ENCODE measurements at places on chromosomes 7 and 10.

DNA sequence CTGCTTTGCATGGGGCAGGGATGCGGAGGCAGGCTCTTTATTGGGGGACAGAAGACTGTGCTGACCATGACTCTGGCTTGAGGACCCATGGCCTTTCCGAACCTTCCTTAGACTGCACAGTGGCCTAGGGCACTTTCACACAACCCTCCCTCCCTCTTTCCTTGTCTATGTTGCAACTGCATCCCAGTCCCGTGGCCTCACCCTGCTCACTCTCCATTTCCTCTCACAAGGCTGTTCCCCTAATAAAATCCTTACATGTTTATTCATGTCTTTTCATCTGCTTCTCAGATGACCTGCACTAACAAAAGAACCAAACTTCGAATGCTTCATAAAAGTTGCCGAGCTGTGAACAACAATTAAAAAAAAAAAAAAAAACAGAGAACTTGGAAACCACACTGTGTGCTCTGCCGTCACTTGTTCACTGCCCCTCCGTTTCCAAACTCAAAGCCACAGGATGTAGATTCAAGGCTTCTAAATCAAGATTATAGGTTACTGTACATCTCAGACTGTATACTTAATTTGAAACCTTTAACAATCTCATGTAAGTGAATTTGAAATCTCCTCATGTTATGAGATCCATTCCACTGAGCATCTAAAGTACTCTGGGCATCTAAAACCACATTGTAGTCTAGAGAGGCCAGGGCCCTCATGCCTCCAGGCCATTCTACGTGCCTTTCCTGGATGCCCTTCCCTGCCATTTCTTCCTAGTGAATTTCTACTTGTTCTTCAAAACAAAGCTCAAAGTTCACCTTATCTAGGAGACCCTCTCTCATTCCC lies 265.9 kb downstream of the SNX13 start:
- DNase-seq, result no peak

GRCh38 chr7:74025146-74025545 lies 2.8 kb upstream of the ELN start:
- no peak for DNase-seq

DNA sequence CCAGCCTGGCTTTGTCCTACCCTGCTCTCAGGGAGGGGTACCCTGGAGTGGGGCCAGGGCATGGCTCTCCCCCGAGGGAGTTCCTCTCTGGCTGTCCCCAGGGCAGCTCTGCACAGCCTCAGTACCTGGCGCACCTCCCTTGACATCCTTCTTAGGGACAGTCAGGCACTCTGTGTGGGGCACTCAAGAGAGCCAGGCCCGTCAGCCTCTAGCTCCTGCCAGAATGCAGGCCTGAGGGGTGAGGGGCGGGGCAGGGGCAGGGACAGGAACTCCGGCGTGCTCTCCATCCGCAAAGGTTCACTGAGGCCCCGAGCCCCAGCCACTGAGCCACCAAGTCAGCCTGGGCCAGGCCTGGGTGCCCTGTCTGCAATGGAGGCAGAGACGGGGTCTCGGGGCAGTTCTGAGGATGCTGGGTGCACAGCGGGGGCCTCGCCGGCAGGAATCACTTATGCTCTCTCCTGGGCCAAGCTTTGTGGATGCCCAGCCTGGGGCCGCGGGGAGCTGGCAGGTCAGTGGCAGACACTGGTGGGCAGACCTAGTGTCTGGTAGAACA lies 10.1 kb downstream of the LIMK1 start:
- no peak for DNase-seq

- DNase-seq, result no peak
These were observed 90.8 kb downstream of the EGFR start for GRCh38 chr7:55109404-55110167.

- DNase-seq, result no peak
These were observed 99.5 kb upstream of the TNRC18 start for GRCh38 chr7:5523052-5523711.

- DNase-seq, result no peak
These were observed 38.1 kb downstream of the RASGEF1A start for GRCh38 chr10:43228783-43229207.

GRCh38 chr10:28925121-28925663 lies 247.9 kb downstream of the BAMBI start:
- no peak for DNase-seq

GRCh38 chr7:33062023-33062781 lies at the start of gene NT5C3A:
Gene NT5C3A, minus strand, starts transcription at chr7:33062776. Its CDS starts 71 bp downstream, at chr7:33062705.
- peak; percentile 13 for DNase-seq

- no peak for DNase-seq
These were observed 97.9 kb downstream of the NKX6-2 start for GRCh38 chr10:132687893-132688579.

DNA sequence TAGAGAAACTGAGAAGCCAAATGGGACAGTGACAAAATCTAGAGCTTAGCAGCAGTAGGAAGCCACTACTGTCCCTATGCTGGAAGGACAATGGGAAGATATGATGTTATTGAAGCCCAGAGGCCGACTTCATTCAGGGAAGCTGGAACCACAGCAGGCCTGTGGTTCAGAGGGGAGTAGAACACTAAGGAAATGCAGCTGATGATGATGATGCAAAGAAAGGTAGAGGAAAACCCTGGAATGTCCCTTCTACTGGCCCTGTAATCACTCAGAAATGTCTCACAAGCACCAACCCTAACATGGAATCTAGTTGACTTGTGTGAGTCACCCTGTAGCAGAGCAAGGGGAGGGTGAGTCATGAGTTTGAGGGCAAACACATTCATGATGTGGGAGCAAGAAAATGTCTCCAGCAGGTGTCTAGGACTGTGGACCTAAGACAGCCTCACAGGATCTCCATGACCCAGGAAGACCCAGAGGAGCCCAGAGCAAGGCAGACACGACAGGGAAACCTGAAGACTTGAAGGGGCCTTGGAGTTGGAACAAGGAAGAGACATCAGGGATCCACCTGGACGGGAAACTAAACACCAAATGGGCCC lies 37.0 kb upstream of the LRRC17 start:
- peak; percentile 44 for DNase-seq

- DNase-seq, result no peak
These were observed 453.2 kb upstream of the GALNT17 start for GRCh38 chr7:70678621-70679251.

- DNase-seq, result no peak
These were observed 41.0 kb downstream of the UBE2H start for GRCh38 chr7:129911790-129912189.

GRCh38 chr10:108439397-108439796 lies 1274.9 kb upstream of the SORCS1 start:
- no peak for DNase-seq

DNA sequence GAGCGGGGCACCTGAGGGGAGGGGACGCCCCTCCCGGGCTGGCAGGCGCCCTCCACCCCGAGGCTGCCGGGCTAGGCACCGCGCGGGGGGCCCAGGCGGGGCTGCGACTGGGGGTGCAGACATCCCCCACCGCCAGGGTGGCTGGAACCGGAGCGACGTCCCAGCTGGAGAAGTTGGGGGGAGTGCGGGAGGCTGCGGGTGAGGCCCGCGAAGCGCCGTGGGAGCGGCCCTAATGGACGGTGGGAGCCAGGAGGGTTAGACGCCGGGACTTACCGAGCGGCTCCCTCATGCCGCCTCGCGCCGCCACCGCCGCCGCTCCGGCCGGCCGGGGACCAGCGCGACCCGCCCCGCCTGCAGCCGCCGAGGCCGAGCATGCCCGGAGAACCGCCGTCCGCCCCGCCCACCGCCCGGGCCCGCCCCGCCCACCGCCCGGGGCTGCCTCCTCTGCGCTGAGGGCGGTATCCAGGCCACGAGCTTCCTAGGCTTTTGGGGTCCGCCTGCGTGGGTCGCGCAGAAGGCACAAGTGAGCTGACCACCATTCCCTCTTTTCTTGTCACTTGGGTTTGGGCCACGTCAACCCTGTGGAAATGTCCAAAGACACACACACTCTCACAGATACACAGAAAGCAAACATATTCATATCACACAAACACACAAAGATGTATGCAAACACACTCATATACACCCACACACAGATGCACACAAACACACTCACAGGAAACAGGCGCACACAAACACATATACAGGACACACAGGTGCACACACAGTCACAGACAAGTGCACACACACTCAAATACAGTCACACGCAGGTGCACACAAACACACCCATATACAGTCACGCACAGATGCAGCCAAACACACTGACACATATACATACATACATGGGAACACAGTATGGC lies at the start of gene JCAD:
TSS of gene JCAD (minus strand) at position 378 of the 899 bp plus-strand sequence. CDS start 11,774 bp downstream, outside the sequence.
- peak; percentile 31 for DNase-seq

- DNase-seq, result peak; percentile 19
These were observed 204.6 kb downstream of the ARHGAP21 start for GRCh38 chr10:24518981-24519597.

DNA sequence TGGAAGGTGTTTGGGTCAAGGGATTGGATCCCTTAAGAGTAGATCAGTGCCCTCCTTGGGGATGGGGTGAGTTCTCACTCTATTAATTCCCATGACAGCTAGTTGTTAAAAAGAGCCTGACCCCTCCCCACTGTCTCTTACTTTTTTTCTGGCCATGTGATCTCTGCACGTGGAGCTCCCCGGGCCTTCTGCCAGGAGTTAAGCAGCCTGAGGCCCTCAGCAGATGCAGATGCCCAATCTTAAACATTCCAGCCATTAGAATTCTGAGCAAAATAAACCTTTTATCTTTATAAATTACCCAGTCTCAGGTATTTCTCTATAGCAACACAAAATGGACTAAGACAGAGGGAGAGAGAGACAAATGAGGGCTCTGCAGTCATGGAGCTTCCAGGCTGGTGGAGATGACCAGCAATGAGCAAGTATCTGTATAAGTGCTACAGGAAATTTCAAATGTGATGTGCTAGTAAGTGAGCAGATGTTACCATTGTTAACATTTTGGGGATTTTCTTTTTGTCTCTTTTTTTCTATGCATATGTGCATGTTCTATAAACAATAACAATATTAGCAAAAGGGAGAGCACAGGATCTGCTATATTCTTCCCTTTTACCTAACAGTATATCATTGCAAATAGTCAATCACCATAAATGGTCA lies 26.7 kb downstream of the PLPP4 start:
- DNase-seq, result no peak

GRCh38 chr7:10662982-10663884 lies 310.4 kb upstream of the PHF14 start:
- DNase-seq, result no peak

DNA sequence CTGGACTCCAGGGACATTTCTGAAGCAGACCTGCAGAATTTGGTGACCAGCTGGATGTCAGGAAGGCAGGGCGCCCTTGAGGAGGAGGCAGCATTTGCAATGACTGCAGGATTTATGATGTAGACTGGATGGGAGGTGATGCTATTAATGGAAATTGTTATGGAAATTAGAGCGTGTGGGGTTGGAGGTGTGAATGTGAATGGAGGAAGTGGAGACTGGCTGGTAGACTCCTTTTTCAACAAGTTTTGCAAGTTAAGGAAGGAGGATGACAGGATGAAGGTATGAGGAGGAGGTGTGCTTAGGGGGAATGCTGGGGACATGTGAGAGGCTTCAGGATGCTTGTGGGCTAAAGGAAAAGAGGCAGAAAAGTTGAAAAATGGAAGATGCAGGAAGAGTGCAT lies 137.0 kb downstream of the TMEM178B start:
- no peak for DNase-seq

- DNase-seq, result no peak
These were observed 29.0 kb upstream of the HSPA12A start for GRCh38 chr10:116771101-116771958.

Data from stimulated activated CD4-positive, alpha-beta T cell treated with anti-CD3 and anti-CD28 coated beads, Interleukin-1b, Interleukin-23, amount 100 ng/mL, for 48 hours (primary cell).